ENCODE measurements at places on chromosomes 11 and 22.

DNA sequence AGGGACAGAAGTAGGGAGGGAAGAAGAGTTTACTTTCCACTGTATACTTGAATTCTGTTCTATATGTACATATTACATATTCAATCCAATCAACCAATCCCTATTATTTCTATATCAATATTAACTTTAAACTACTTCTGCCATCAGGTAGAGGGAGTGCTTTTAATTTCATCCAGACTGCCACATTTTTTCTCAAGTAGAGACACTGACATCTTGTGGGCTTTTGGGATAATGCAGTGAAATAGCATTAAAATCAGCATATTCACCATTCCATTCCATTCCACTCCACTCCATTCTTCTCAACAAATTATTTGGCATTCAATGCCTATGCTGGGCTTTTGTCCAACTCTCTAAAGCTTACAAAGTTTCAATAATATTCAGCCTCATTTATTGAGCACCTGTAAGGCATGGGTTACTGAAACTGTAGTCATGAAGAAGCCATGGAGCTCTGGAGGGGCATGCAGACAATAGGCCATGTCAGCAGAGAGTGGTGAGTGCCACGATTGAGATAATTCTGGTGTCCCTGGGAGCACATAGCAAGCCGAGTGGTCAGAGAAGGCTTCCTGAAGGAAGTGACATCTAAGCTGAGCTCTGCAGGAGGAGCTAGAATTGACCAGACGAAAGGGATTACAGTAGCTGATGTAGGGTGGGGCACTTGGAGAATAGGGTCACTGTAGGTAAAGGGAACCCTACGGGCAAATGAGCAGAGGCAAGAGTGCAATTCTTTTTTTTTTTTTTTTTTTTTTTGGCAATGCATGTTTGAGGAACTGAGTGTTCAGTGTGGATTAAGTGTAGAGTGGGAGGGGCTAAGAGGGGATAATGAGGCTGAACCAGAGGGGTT, 12.8 kb upstream of the CLPB start:
- DNase-seq = peak; percentile 63

GRCh38 chr11:120629407-120630080, 118.0 kb downstream of the GRIK4 start:
- DNase-seq = no peak

GRCh38 chr11:59765068-59765735, 10.0 kb downstream of the STX3 start:
- DNase-seq = no peak

- no peak for DNase-seq
These were observed 2.6 kb downstream of the CYTH4 start for GRCh38 chr22:37284805-37285355.

GRCh38 chr11:115724666-115725065, 220.5 kb upstream of the CADM1 start:
- no peak for DNase-seq

- no peak for DNase-seq
These were observed 53.9 kb downstream of the USP47 start for GRCh38 chr11:11895672-11896071.

GRCh38 chr11:35337136-35337913, 82.0 kb downstream of the SLC1A2 start:
- DNase-seq = peak; percentile 91

DNA sequence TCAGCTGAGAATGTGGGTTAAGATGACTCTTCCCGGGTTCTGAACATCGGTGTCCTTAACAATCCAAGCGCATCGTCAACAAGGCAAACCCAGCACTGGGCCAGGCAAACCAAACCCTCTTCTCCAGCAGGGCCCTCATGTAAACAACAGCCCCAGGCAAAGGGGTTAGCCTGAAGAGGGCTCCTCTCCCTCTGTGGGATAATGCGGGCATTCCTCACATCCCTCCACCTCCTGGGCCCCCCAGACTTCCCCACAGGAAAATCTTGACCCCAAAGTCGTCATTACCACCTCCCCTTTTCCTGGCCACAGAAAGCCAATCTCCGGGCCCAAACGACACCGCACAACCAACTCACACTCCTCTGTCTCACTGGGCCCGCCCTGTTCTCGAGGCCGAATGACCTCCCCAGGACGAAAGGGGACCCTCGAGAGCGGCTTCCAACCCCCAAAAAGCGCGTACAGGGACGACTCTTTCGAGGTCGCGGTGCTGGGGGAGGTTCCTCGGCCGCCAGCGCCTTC, 566 bp downstream of the DDB1 start:
- no peak for DNase-seq

DNA sequence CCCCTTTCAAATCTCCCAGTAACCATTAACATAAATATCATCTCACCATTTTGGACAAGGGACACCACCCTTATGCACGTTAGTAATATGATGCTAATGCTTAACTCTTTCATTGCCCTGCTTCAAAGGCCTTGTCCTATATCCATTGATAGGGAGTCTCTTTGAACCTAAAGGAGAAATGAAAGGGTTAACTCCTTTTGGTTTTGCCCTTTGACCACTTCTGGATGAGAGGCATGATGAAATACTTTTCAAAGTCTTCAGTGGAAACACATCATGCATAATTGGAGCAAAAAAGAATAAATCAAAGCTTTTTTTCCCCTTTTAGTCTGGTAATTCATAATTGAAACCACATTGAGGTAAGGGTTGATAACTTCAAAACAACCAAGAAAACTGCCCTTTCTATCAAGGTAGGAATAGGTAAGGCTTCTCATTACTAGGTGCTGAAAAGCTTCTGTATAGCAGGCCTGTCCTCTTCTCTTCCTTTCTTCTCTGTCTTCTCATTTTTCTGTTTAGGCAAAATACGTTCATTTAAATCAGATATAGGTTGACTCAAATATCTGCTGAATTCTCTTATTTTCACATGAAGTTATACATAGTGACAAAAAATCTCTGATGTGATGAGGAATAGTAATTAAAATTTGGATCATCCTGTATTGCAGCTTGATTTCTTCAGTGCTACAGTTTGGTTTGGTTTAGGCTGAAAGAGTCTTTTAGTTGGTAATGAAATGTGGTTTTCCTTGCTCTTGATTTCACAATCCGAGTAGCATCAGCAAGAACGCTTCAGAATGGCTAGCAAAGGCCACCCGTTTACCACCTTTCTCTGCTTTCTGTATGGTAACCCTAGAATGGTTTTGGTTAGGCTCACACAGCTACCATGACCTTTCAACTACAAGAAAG, 94.8 kb downstream of the EXT2 start:
- DNase-seq = no peak

DNA sequence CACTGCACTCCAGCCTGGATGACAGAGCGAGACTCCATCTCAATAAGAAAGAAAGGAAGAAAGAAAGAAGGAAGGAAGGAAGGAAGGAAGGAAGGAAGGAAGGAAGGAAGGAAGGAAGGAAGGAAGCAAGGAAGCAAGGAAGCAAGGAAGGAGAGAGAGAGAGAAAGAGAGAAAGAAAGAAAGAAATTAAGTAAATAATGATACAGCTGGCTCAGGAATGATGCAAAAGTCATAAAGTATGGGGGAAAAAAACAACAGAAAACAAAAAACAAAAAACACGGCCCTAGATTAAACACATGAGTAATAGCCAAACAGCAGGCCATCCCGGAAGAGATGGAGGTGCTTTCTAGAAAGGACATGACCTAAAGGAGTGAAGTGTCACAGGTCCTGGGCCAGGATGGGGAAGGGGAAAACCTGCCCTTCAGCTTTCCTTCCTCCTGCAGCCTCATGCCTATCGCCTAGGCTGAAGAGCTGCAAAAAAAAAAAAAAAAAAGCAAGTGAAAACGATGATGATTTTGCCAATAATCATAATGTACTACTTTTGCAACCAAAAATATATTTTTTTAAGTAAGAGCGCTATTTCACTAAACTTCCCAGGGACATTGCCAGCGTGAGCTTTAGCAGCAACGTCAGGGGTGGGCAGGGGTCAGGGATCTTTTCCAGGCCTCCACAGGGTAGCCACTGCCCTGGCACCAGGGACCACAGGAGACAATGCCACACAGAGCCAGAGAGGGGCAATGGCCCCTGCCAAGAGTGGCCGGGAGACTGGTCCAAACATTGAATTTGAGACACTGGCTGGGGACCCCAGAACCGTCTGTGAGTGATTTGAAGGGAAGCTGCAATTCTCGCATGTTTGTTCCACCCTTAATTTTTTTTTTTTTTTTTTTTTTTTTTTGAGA, 28.2 kb upstream of the TMPRSS4 start:
- DNase-seq = no peak

- no peak for DNase-seq
These were observed 92.1 kb downstream of the PKNOX2 start for GRCh38 chr11:125256541-125257189.

DNA sequence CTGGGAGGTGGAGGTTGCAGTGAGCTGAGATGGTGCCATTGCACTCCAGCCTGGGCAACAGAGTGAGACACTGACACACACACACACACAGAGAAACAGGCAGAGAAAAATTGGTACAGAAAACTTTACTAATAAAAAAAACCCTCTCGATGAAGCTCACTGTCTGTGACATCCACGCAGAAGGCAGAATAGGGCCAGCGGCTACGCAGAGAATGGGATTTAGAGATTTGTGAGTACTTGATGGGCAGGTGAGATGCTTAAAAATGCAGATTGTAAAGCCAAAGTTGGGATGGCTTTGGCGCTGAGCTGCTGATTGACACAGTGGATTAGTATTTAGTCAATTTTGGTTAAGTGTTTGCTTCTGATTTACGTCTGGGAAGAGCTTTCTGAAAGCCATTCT, 561.1 kb downstream of the TBC1D22A start:
- DNase-seq = no peak

DNA sequence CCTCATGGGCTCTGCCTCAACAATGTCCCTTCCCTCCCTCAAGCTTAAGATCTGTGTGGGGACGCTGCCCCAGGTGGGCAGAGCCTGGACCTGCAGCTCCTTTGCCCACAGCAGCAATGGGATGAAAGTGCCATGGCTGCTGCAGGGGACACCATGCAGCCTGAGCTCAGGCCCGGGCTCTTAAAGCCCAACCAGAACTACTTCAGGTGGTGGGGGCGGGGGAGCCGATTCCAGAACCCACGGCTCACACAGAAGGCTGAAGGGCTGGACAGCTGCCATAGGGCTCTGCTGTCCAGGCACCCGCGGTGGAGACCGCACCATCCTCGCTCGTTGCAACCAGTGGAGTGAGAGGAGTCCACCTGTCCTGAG, 12.5 kb downstream of the CHID1 start:
- DNase-seq = no peak

GRCh38 chr11:45247433-45247832, 38.7 kb downstream of the SYT13 start:
- no peak for DNase-seq

DNA sequence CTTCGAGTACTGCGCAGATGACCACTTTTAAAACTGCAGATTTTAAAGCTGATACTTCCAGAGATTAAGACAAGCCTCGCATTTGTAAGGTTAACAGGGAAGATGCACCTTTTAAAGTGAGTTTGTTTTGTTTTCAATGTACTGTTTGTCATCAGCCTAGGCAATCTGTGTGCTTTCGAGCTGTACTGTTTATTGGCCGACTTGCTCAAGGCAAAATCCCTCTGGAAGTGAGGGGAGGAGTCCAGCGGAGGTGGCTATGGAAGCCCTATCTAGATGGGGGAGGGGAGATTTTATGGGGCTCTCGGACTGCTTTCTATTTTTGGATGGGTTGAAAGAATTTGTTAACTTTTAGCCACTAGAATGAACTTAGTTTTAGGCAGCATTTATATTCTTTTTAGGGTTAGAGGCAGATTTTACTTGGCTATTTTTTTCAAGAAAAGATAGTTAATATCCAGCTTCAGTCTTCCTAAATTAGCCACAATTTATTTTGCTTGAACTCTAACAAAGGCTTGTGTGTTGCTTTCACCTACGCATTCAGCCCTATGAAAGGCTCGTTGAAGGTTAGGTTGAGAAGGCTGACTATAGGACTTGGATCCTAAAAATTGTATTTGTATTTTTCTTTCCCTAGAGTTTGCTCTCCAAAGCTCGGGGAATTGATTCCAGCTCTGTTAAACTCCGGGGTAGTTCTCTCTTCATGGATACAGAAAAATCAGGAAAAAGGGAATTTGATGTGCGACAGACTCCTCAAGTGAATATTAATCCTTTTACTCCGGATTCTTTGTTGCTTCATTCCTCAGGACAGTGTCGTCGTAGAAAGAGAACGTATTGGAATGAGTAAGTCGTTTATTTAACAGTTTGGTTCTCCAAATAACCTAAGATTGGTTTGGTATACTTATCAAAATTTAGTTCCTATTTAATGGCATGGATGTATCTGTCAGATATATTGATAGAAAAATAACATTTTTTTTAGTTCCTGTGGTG, 2.1 kb downstream of the WEE1 start:
- DNase-seq = peak; percentile 84

DNA sequence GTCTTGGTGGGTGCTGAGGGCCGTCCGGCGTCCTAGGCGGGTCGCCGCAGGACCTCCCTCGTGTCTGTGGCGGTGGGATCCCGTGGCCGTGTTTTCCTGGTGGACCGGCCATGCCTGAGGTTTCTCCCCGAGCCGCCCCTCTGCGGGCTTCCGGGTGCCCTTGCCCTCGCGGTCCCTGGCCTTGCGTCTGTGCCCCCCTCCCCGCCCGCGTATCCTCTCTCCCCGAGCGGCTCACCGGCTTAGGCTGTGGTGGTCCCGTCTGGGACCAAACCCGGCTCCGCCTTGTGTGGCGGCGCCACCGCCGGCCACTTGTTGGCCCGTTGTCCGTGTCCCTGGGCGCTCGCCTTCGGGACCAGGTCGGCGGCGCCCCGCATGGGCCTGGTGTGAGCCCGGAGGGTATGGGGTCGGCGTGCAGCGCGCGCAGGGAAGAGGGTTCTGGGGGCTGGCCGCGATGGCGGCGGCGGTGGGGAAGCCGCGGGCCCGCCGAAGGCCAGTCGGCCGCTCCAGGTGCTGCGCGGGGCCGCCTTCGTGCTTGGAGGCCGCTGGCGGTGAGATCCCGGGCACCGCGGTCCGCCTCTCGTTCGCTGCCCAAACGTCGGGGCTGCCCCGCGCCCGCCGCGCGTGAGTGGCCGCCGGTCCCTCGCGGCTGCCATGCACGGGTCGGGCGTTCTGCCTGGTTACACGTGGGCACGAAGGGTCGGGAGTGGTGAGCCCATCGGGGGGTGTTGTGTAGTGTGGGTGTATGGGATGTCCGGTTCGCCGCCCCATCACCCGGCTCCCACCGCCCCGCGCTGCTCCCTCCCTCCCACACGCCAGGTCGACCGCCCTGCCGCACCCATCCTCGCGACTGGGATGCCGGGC, 3899.1 kb upstream of the OR11H1 start:
- no peak for DNase-seq

DNA sequence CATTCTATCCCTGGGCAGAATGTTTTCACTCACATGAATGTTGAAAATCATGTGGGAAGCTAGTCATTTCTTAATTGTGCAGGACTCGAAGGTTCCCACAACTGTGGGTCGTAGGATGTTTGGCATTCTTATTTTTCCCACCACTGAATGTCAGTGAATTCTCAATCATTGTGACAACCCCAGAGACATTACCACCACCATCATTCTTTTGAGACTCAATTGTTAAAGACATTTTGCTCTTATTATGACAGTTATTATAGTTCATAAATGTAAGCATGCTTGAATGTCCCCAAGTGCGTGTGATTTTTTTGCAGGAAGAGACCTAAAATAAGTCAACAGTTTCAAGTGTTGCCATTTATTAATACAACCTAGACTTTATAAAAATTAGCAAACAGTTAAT, 19.0 kb downstream of the PACS1 start:
- DNase-seq = no peak
